NCI-H187 (cell line): ENCODE measurements at places on chromosomes 7 and 10.

DNA sequence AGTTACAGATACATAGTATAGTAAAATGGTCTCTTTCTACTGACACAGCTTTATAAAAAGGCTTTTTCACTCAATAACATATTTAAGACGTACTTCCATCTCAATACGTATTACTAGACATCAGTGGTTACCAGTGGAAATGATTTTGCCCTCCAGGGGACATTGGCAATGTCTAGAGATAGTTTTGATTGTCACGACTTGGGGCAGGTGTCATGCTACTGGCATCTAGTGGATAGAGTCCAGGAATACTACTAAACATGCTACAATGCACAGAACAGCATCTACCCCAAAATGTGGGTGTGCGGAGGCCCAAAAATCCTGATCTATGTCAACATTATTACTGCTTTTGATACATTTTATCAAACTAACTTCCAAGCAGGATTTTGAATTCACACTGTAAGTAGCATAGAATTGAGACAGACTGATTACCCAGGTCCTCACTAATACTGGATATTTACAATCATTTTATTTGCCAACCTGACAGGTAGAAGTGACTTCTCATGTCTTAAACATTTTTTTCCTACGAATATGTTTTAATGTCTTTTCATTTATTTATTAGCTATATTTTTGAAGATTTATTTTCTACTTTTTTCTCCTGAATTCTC lies 53.8 kb downstream of the HGF start:
- DNase-seq, result no peak

- no peak for DNase-seq
Measured at GRCh38 chr7:105270117-105270516, 118.6 kb downstream of the SRPK2 start.

DNA sequence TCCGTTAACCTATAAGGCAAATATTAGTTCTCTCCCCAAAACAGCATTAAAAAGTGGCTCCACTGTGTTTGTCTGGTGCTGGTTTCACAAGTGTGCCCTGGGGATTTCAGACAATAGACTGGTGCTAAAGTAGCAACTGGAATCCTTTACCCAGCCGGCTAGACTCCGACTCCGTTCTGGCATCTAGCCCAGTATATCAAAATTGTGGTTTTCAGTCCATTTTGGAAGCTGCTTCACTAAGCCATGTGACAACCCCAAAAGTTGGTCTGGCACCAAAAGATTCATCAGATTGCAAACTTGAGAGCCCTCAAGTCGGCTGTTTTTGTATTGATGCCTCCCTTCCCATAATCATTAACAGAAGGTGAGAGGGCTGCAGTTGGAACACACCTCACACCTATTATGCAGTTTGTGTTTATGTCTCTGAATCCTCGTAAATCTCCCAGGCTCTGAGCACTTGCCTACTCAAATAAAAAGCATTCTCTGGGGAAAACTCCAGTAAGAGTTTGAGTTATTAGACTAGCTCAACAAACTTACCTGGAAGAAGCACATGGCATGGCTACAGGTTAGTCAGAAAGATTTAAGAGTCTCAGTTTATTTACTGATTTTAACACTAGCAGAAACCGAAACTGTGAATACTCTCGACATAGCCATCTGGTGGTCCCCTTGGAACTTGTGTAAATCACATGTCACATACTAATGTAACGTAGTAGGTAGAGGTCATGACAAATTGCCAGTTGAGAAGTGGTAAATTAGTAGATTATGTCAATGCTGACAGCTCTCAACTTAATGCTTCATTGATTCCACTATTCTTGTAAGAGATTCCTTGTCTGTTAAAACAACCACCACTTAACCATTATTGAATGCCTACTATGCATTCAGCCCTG lies 14.8 kb upstream of the WNT16 start:
- DNase-seq, result peak; percentile 96

DNA sequence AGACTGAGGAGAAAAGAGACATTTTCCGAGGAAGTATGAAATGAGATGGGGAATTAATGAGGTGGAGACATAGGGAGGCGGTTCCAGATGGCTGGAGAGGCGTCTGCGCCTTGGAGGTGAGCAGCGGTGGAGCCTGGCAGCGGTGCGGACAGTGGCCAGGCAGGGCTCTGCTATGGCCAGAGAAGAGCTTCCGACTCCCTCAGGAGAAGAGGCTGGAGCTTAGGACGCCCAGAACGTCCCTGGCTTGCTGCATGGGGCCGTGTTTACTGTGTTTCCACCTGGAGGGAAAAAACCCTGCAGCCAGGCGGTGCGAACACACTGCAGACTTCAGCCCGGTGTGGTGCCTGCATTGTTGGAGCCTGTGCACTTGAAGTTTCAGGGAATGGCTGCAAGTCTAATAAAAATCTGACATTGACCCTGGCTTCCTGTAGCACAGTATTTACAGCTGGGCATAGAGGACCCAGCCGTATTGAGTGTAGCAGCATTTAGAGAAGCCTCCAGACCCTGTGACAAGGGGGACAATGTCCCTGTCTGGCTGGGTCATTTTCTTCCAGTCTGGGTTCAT lies 447.1 kb upstream of the MKI67 start:
- DNase-seq, result no peak

GRCh38 chr7:26451997-26452396 lies 160.3 kb downstream of the SNX10 start:
- peak; percentile 59 for DNase-seq

- DNase-seq, result no peak
Measured at GRCh38 chr7:96238474-96238873, 83.4 kb downstream of the SLC25A13 start.

GRCh38 chr10:79562135-79562756 lies 2.0 kb upstream of the SFTPA2 start:
- no peak for DNase-seq

DNA sequence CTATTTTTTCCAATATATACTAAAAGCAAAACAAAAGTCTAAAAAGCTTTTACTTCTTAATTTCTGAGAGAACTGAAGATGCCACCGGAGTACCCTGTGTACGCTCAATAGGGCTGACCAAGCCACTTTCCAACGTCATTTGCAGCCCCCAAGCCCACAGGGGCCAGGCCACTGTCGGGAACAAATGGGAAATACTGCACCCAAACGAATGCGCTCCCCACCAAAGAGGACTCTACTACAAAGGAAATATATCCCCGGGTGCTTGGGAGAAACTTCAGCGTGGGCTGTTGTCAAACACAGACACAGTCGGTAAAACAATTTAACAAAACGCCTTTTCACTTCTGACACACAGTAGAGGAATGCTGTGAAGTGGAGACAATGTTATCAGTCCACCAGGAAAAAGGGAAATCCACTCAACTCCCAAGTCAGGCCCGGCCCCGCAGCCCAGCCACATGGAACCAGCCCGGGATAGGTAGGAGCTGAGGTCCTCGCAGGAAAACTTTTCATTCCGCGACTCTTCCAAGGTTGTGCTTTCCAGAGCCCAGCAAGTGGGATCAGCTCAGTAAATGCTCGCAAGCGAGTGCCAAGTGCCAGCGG lies 1.4 kb downstream of the PARD3 start:
- DNase-seq, result no peak

- DNase-seq, result no peak
Measured at GRCh38 chr7:17404006-17404405, 105.6 kb downstream of the AHR start.

DNA sequence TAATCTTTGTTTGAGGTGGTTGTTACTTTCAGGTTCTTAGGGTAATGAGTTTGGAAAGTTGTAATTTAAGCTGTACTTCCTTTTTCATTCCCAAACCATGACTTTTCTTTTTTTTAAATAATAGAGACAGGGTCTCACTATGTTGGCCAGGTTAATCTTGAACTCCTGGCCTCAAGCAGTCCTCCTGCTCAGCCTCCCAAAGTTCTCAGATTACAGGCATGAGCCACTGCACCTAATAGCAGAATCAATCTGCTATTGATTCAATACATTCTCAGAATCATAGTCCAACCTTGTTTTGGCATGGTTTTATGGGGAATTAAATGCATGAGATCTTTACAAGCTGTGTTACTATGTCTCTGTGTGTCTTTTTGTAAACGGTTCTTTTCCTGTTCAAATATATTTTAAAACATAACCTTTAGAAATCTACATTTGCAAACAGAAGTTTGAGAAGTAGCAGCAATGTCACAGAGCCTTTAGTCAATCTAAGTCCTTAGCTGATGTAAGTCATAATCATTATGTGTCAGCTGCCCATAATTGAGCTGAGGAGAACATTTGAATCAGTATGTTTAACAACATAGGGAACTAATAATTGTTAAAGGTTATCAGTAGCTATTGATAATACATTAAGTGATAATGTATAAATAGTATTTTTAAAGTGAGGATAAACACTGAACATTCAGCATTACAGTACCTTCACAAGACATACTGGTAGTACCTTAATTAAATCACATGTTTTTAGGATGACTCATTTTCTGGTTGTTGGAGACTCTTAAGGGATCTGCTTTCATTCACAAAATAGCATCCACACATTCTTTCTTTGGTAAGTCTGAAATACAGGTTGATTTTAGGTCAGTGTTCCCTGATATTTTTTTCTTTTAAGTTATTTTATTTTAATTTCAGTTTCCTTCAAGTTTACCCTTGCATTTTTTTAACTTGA lies 8.8 kb downstream of the INPP5F start:
- DNase-seq, result no peak

GRCh38 chr10:14565199-14565598 lies 209.5 kb downstream of the FAM107B start:
- DNase-seq, result no peak

DNA sequence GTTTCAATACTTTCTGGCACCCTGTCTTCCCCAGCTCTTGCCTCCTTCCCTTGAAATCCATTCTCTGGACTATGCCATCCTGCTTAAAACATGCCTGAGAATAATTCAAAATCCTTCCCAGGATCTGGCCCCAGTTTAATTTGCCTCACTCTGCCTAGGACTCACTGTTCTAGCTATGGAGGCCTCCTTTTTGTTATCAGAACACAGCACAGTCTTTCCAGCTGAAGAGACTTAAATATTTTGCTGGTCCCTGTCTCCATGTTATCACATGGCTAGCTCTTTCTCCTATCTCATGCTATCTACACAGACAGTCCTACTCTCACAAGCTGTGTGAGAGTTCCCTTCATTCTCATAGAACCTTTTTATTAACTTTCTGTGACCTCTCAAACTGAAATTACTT lies 194.8 kb downstream of the RNLS start:
- DNase-seq, result no peak

GRCh38 chr7:130272381-130273080 lies 5.9 kb downstream of the CPA2 start:
- peak; percentile 62 for DNase-seq

DNA sequence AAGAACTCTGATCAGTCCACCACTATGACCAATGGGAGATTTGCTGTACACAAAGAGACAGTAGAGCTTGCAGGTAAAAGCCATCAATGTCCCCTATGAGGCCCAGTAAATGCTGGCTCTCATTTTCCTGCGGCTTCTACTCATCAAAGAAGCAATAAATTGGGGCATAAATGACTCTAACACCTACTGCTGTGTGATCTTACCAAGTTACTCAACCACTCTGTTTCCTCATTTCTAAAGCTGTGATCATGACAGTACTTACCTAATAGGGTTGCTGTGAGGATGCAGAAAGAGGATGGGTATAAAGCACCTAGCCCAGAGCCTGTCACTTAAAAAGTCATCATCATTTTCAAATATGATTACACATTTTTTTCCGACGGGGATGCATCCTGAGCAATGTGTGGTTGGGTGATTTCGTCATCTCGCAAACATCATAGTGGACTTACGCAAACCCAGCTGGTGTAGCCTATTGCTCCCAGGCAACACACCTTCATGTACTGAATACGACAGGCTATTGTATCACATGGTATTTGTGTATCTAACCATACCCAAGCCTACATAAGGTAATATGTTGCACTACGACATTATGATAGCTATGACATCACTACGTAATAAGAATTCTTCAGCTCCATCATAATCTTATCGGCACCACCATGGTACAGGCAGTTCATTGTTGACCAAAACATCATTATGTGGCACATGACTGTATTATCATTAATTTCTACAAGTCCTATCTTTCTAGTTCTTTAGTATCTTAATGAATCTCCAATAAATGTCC lies 7.1 kb upstream of the MGMT start:
- no peak for DNase-seq

GRCh38 chr10:58743466-58744115 lies 230.9 kb downstream of the BICC1 start:
- no peak for DNase-seq

DNA sequence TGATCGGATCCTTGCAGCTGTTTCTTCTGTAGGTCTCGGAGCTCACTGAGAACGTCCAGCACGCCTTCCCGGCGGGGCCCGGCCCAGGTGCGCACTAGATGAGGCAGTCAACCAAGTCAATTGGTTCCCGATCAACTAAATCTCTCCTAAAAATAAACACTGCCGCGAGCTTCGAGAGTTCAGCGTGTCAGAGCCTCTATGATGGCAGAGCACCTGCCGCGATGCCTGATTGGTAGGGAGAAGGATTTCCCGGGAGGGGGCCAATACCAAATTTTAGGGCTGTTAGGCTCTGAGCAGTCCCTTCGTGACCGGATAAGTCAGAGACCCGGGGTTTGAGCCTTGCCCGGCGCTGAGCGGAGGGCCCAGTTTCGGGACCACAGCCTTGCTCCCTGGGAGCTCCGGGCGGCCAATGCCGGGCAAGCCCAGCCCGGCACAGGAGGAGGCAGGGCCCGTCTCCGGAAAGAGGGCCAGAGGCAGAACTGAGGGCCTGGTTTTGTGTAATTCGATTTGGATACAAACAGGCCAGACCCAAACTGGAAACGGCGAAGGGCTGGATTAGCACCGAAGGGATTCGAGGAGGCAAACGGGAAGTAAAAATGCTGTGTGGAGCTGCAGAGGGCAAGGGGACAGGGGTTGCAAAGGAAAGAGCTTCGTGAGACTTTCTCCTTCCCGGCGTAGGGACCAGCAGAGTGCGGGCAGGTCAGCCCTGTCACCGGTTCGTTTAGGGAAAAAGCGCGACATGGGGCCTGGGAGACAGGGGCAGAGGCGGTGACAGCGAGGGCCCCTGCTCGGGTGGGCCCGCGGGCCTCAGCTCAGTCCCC lies 569 bp downstream of the SLC26A5 start:
- DNase-seq, result peak; percentile 37

DNA sequence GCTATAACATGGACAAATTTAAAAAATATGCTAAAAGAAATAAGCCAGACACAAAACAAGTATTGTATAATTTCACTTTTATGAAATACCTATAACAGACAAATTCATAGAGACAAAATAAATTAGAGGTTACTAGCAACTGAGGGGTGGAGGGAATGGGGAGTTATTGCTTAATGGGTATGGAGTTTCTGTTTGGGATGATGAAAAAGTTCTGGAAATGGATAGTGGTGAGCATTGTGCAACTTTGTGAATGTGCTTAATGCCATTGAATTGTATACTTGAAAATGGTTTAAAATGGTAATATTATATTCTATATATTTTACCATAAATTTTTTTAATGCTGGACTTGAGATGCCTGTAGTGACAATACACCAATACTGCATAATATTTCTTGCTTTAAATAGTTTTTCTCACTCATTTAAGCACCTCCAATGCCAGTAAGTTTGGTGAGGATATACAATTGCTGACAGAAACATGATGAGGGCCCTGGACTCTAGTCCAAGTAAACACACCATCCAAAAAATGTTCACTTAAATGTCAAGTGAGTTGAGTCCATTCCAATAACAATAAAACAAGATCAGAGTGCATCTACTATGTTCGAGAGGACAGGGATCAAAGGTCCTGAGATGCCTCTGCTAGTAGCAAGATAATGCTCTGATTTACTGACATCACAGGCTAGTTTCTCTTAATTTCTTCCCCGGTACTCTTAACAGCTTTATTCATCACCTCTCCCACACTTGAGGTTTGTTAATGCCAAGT lies 71.9 kb downstream of the NT5C2 start:
- DNase-seq, result no peak

GRCh38 chr10:28913436-28914237 lies 236.3 kb downstream of the BAMBI start:
- DNase-seq, result no peak
